ENCODE measurements at places on chromosomes 6 and 20.

GRCh38 chr6:118350881-118351430 lies 197.1 kb upstream of the PLN start:
- peak; percentile 49 for DNase-seq

- no peak for DNase-seq
These were observed 42.5 kb upstream of the MLIP start for GRCh38 chr6:54068694-54069093.

- DNase-seq: no peak
These were observed 40.6 kb upstream of the NFATC2 start for GRCh38 chr20:51583073-51583472.

DNA sequence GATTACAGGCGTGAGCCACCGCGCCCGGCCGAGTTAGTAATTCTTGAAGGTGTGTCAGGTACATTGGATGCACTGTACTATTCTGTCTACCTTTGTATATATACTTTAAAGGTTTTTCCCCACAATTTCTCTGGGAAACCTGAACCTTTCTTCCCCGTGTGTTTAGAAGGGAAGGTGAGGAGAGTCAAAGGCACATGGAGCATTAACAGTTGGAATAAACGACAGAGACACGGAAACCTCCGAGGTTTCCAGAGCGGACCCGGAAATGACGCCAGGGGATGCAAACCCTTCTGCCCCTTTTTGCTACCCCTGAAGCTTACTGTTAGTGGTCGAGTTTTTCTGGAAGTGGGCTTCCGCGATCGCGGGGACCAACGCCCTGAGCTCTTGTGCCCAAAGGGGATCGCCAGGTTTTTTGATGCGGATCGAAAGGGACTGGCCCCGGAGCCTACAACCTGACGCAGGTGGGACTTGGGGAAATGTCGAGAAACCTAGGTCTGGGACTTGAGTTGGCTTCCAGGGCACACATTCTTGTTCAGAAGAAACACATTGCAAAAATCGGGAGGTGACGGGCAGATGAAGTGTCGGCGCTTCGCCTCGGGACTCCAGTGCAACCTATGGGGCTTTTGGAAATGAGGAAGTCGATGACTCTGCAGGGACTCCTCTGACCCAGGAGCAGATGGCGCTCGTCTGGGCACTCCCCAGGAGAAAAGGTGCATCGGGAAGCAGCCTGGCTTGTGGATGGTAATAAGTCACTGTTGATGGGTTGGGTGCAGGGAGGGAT lies 218.2 kb downstream of the OR2B2 start:
- DNase-seq: no peak

DNA sequence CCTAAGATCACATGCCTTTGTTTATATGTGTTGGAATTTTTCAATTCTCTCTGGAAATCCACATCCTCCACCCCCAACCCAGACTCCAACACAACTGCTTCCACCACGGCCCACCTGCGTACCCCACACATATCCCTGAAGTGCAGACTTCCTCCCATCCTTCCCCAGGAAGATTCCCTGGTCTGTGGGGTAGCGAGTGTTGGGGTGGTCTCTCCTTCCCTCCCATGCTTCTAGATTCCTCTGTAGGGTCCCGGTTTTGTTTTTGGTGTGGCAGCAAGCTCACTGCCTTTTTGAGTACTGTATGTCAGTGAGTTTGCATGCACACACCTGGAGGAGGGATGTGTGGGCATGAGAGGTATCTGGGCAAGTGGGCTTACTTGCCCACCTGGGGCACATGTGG lies 127.6 kb downstream of the MRPL14 start:
- no peak for DNase-seq

DNA sequence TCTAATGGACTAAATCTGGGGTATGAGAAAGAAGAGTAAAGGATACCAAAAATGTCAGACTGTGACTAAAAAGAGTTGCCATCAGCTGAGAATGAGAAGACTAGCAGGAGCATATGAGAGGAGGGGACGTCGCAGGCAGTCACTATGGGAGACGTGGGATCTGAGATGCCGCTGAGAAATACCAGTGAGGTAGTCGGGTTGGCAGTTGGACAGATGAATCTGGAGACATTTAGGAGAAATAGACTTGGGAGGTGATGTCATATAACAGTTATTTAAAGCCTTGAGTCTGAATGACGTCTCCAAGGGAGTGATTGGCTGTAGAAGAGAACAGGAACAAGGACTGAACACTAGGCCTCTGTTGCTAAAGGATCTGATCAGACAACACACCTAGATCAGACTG lies 51.5 kb upstream of the TRIM26 start:
- DNase-seq: peak; percentile 70

- DNase-seq: no peak
These were observed 116.8 kb downstream of the PRND start for GRCh38 chr20:4838526-4838925.

GRCh38 chr6:136037876-136038460 lies 186.5 kb downstream of the PDE7B start:
- peak; percentile 84 for DNase-seq

DNA sequence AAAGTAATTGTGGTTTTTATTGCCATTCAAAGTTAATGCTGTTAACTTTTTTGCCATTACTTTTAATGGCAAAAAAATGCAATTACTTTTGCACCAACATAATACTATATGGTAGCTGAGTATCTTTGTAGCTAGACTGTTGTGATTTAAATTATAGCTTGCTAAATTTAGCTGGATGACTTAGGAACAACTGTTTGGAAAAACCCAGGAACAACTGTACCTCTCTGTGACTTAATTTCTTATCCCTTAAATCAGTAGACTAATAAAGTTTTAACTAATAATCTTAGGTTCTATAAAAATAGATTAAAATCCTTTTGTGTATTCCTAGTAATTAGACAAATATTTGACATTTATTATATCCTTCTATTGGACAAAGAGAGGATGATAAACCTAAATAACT lies 268.2 kb downstream of the TENT5A start:
- no peak for DNase-seq

DNA sequence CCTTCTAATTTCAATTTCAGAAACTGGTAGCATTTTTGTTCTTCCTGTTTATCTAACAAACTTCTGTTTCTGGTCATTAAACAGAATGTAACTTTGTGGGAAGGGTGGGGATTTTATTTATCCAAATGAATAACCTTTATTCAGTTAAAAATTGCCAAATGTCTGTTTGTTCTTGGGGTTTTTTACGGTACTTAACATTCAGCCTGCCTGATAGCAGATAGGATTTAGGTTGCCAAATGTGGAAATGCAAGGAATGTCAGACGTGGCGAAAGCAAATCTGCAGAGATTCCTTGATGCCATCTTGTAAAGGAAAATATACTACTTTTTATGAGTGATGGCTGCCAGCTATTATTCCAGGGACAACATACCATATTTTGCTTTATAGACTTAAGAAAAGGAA lies 95.7 kb downstream of the LYRM2 start:
- DNase-seq: no peak

GRCh38 chr6:63883597-63883996 lies 248.0 kb downstream of the PHF3 start:
- no peak for DNase-seq

GRCh38 chr6:139306291-139306981 lies 14.6 kb upstream of the TXLNB start:
- DNase-seq: no peak

- no peak for DNase-seq
These were observed 18.0 kb downstream of the AIG1 start for GRCh38 chr6:143078468-143079324.

Measured in EH (cell line).